ENCODE measurements at places on chromosomes 3 and 15.
A peak's percentile ranks its signal among the peaks of the same experiment; 100 is the strongest.

DNA sequence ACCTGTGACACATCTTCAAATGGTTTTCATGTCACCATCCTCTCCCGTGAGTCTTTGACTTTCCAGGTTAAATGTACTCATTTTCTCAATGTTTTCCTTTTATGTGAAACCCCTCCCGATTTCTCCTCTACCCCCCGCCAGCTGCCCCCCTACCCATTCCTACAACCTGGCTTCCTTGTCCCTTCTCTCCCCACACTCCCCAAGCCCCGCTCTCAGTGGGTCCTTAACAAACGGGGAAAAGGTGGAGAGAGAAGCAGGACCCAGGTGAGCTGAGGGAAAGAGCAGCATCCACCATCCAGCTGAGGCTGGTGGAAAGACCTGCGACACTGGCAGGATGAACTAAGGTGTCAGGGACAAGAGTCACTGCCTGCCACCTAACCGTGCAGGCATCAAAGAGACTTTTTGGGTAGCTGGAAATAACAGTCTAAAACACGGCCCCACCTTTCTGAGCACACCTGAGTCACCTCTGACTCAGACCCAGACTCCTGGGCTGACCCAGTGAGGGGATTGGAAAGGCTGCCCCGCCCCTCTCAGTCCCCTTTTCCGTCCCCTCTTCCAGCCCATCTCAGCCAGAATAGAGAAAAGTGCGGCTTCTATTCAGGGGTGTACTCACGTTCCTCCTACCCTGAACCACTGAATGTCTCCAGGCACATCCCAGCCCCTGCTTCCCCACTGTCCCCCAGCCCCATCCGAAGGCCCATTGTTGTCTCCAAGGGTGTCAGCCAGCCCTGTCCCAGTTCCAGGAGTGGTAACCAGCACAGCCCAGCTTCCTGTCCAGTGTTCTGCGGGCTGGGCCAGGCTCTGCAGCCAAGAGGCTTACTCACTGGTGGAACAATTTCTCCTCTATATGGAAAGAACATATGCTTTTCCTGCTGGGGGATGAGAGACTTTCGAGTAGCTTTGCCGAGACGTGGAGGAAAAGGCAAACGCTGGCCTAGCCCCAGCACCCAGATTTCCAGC, 20.4 kb downstream of the ISG20 start:
- DNase-seq, result peak; percentile 79

DNA sequence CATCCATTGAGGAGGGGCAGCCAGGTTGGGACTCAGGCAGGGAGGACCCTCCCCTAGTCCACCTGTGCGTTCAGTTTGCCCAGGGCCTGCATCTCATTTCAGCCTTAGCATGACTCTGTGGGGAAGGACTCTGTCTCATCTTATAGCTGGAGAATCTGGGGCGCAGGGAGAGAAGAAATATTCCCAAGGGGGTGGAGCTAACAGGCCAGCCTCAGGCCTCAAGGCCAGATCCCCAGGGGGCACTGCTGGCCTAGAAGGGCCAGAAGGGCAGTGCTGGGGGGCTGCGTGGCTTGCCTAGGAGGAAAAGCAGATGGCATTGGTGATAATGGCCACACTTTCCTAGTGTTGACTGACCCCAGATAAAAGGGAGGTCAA, 10.9 kb downstream of the AMOTL2 start:
- peak; percentile 30 for DNase-seq

- DNase-seq, result no peak
Measured at GRCh38 chr15:90074023-90074422, 28.2 kb downstream of the IDH2 start.

GRCh38 chr3:124137216-124137615, 145.3 kb upstream of the ROPN1 start:
- no peak for DNase-seq

DNA sequence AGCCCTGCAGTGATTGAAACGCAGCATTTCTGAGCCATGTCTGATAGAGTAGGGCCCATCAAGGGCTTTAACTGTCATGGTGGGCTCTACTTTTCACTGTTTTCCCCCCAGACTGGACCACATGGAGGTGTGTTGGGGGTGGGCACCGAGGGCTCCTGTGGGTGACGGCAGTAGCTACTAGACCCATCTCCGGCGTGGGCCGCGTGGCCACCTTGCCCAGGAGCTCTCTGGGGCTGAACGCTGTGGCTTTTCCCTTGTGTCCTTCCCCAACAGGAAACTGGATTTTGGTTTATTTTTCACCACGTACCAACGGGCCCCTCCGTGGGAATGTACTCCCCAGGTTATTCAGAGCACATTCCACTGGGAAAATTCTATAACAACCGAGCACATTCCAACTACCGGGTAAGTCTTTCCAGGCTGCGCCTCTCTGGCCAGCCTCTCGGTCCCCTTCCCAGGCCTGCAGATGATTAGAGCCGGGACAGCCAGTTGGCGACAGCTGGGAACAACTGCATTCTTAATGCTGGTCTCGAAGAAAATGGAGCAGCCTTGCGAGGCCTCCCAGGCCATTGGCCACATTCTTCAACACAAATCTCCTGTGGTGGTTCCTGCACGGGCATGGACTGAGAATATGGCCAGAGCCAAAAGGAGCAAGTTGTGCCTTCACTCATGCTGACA, 67.7 kb downstream of the MESD start:
- no peak for DNase-seq

DNA sequence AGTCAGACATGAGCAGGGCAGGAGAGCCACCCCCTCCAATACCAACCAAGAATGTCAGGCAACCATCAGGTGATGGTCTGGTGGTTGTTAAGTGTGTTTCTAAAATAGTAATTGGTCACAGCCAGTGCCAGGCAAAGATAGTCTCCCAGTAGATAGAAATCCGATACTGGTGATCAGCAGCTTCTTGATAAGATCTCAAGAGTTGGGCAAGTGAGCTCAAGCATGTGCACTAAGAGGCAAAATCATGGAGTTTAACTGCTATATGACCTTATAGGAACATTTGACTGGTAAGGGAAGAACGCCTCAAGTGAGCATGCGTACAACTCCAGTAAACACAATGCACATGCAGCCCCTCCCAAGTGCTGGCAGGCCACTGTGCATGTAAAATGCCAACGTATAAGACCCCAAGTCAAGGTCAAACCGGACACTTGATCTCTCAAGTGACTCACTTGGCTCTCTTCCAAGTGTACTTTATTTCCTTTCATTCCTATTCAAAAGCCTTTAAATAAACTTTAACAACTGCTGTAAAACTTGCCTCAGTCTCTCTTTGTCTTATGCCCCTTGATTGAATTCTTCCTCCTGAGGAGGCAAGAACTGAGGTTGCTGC, 36.0 kb upstream of the CBLB start:
- peak; percentile 21 for DNase-seq

- DNase-seq, result no peak
Measured at GRCh38 chr3:187773233-187774184, 28.2 kb upstream of the BCL6 start.

GRCh38 chr15:60972301-60972700, 256.8 kb downstream of the RORA start:
- peak; percentile 98 for DNase-seq

GRCh38 chr15:95405447-95405846, 925.1 kb upstream of the NR2F2 start:
- DNase-seq, result peak; percentile 59

DNA sequence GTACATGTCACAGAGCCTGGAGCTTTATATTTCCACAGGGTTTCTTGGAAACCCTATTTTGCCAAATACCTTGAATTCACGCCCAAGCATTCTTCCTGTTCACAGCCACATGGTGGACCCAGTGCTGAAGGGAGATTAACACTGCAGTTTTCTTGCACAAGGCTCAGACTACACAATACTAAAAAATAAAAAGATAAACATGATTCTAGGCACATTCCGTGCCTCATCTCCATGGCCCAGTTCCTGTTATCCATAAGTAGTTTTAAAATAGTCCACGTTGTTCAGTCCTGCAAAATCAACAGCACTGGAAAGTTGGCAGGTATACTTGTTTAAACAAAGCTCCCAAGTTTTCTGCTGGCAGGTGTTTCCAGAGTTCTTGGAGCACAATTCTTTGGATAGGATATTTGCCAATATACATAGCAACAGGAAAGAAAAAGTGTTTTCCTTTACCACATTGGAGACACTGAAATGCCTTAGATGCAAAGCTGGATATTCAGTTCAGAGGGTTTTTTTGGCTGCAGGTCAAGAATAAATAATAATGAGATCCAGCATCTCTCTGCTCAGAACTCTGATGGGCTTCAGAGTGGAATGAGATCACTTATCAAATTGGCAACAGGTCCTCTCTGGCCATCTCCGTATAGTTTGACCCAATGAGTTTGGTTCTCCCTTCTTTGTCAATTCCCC, 88.1 kb upstream of the TGFBR2 start:
- peak; percentile 44 for DNase-seq

GRCh38 chr15:62492900-62493299, 327.8 kb upstream of the C2CD4B start:
- no peak for DNase-seq

GRCh38 chr3:58192069-58192468, 18.7 kb downstream of the DNASE1L3 start:
- DNase-seq, result no peak

DNA sequence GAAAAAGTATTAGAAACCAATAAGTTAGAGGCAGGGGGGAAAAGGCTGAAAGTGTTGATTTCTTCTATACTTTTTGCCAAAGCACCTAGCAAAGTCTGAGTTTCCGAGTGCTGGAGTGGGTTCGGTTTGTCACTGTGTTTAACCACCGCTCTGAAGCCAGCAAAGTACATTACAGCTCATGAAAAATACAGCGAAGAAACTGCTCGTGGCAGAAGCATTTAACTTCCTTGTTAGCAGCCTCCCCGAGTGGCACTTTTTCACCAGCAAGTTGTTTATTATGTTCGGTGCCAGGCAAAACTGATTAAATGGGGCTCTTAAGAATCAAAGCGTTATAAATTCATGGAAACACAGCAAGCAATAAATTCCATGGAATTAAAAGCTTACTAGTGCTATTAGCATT, 313.6 kb downstream of the FOXP1 start:
- DNase-seq, result no peak

GRCh38 chr15:96037584-96037983, 292.9 kb upstream of the NR2F2 start:
- DNase-seq, result peak; percentile 34

- DNase-seq, result no peak
Measured at GRCh38 chr3:190825386-190826016, 37.0 kb downstream of the GMNC start.

- DNase-seq, result no peak
Measured at GRCh38 chr3:112175037-112175436, 42.0 kb upstream of the GCSAM start.

DNA sequence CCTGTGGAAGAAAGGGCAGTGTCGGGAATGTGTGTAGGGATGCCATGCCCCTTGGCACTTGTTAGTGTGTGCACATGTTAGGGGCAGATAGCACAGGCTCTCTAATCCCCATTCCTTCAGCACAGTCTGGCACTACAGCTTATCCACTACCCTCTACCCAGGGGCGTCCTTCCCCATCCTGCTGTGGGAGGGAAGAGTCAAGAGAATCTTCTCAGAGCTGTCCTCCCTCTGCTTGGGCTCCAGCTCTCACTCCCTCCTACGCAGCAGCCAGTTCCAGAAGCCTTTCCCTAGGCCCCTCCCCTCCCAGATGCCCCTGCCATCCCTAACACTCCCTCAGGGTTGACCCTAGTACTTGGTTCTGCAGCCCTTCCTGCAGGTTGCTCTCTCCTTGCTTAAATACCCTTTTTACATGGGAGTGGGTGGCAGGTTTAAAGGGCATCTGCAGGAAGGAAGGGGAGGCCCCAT, 815 bp upstream of the GRM2 start:
- DNase-seq, result no peak

DNA sequence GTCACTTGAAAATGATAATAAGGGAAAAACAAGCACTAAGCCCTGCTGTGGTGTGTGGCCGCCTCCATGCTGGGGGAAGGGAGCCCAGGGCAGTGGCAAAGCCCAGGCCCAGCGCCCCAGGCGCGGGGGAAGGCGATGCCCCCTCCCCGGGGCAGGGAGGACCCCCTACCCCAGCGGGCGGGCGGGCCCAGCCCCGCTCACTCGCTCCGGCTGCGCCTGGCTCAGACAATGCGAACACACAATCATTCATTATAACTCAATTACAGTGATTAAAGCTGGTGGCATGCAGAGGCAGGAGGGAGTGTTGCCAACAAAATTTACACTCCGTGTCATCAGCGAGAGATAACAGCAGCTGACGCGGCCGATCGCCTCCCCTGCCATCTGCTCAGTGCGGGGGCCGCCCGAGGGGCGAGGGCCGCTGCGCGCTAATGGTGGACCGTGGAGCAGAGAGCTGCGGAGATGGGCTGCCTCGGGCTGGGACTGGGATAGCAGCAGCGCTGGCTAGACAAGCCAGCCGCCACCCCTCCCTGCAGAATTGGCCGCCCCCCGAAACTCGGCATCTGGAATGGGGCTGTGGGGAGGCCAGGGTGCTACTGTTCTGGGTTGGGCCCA, 64.1 kb downstream of the TLE3 start:
- peak; percentile 90 for DNase-seq

GRCh38 chr3:133269393-133269792, 130.5 kb upstream of the BFSP2 start:
- no peak for DNase-seq

Data from fibroblast of skin of right biceps (primary cell).